Stomach (tissue), 19 donors: ENCODE measurements at places on chromosomes 2 and 18. TPM values are rescaled to one million over a fixed set of nuclear protein-coding genes. Genes with fewer than 3 reads are reported as not detected.

- no peaks in the 10 kb centered on the region for H3K27me3 ChIP-seq
- no peak overlapping the region for H3K27ac ChIP-seq
- H3K36me3 ChIP-seq = no peaks in the 10 kb centered on the region
- peaks cover 15% of the 10 kb centered on the region for H3K4me1 ChIP-seq
- peak; percentile 17 for DNase-seq
Observed at GRCh38 chr2:24930768-24931167, 10.7 kb upstream of the ADCY3 start.

DNA sequence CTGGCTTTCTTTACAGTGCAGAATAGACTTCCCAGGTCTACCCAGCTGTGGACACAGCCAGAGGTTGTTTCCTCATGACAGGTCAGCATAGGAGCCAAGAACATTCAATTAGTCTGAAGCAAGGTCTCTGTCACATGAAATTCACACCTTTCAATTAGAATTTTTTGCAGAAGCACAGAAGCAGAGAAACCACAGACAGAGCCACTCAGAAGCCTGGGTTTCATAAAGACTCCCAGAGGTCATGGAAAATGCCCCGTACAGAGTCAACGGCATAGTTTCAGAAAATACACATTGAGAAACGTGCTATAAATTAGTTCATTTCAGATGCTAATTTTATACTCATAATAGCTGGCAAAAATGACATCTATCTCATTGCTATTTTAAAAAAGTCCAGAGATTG is 87.0 kb upstream of the TMEM200C start:
- H3K4me3 ChIP-seq = no peak overlapping the region
- H3K4me1 ChIP-seq = no peaks in the 10 kb centered on the region
- DNase-seq = no peak
- H3K27ac ChIP-seq = no peak overlapping the region
- no peaks in the 10 kb centered on the region for H3K27me3 ChIP-seq

DNA sequence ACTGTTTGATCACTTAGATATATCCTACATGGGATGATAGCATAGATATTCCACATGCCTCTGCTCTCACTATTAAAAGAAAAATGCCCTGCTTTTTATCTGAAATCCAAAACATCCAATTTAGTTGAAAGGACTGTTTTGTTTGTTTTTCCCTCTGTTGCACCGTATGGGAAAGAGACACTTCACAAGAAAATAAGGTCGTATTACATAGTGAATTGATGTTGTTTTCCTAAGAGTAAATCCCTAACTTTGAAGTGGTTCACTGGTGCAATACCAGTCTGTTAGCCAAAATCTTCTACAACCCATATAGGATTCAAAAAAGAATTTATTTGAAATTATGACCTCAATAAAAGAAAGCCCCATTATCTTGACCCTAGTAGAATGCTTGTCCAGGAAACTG is 18.1 kb downstream of the TGFA start:
- no peak for DNase-seq
- H3K27ac ChIP-seq = no peak overlapping the region
- H3K4me3 ChIP-seq = no peak overlapping the region
- no peaks in the 10 kb centered on the region for H3K27me3 ChIP-seq

DNA sequence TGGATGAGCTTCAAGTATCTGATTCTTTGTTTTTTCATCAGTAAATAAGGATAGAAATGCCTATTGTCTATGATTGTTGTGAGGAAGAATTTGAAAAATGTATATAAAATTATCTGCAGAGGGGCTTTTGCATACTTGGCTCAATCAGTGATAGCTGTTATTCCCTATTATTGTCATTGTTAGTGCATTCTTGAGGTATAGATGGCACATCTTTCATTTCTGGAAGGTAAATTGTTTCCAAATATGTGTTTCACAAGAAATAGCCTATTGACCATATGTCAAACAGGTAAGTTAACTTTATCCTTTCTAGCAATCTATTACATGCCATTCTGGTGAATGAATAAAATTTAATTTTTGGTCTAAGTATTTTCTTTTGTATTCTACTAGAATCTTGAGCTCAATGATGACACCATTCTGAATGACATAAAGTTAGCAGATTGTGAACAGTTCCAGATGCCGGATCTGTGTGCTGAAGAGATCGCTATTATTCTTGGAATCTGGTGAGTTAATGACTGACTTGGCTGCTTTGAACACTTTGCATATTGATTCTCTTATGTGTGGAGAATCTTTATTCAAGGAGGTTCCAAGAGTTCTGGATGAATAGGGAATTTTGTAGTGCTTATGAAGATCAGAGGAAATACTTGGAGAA is 44.2 kb downstream of the TTC27 start:
- no peaks in the 10 kb centered on the region for H3K4me1 ChIP-seq
- H3K27me3 ChIP-seq = no peaks in the 10 kb centered on the region
- H3K4me3 ChIP-seq = no peak overlapping the region
- H3K27ac ChIP-seq = no peak overlapping the region
- no peak for DNase-seq

DNA sequence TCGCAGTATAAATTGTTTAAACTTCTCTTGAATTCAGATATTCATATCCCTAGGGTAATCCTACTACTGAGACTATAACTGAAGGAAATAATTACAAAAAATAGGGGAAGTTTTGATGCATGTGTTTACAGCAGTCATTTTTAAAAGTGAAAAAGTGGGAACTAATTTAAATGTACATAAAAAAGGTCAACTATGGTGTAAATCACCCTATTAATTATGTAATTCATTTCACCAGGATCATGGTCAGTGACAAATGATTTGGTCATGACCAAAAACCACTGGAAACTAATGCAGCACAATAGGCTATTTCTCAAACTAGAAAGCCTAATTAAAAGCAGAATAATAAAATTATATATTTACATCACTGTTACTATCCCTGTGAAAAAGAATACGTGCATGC is 5.0 kb upstream of the CNGA3 start:
- H3K27ac ChIP-seq = no peak overlapping the region
- DNase-seq = no peak
- H3K4me1 ChIP-seq = peaks cover under 1% of the 10 kb centered on the region
- H3K4me3 ChIP-seq = no peak overlapping the region
- peaks cover 21% of the 10 kb centered on the region for H3K27me3 ChIP-seq

GRCh38 chr2:205803500-205803899 is 121.2 kb downstream of the NRP2 start:
- H3K4me1 ChIP-seq = peaks cover 34% of the 10 kb centered on the region
- H3K36me3 ChIP-seq = no peaks in the 10 kb centered on the region
- H3K27me3 ChIP-seq = no peaks in the 10 kb centered on the region
- H3K27ac ChIP-seq = no peak overlapping the region
- no peak for DNase-seq
- H3K4me3 ChIP-seq = no peak overlapping the region

DNA sequence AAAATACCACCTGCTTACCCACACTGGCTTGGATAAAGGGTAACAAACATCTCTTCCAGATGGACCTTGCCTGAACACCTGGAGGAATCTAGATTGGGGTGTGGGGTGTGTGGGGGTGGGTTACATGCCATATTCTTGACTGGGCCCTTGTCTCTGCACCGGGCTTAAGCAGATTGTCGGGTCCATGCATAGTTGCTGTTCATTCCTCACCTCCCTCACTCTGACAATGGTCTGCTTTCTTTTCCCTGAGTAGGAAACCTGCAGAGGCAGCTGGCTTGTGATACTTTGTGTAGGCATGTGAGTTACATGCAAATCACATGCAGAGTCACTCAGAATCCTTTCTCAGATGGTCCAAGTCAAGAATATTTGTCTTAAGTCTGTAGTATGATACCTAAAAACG is 112.8 kb upstream of the GLS start:
- no peaks in the 10 kb centered on the region for H3K27me3 ChIP-seq
- H3K27ac ChIP-seq = no peak overlapping the region
- H3K4me1 ChIP-seq = no peaks in the 10 kb centered on the region
- no peaks in the 10 kb centered on the region for H3K36me3 ChIP-seq
- no peak overlapping the region for H3K4me3 ChIP-seq
- no peak for DNase-seq

GRCh38 chr2:96205888-96206287 is 2.7 kb downstream of the STARD7 start:
- peaks cover 60% of the 10 kb centered on the region for H3K4me1 ChIP-seq
- H3K4me3 ChIP-seq = peak overlapping the region; percentile 16
- no peaks in the 10 kb centered on the region for H3K36me3 ChIP-seq
- H3K27ac ChIP-seq = no peak overlapping the region
- no peak for DNase-seq

DNA sequence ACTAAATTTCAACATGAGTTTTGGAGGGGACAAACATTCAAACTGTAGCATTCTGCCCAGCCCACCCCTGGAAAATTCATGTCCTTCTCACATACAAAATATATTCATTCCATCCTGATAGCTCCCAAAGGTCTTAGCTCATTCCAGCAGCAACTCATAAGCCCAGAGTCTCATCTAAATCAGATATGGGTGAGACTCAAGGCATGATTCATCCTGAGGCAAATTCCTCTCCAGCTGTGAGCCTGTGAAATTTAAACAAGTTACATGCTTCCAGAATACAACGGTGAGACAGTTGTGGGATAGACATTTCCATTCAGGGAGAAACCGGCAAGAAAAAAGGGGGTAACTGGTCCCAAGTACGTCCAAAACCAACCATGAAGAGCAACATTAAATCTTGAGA is 43.5 kb upstream of the FAHD2A start:
- H3K36me3 ChIP-seq = no peaks in the 10 kb centered on the region
- no peaks in the 10 kb centered on the region for H3K27me3 ChIP-seq
- H3K4me3 ChIP-seq = no peak overlapping the region
- DNase-seq = no peak

- DNase-seq = no peak
- no peak overlapping the region for H3K27ac ChIP-seq
- no peaks in the 10 kb centered on the region for H3K27me3 ChIP-seq
- H3K4me3 ChIP-seq = no peak overlapping the region
- H3K36me3 ChIP-seq = no peaks in the 10 kb centered on the region
Observed at GRCh38 chr2:149225446-149225845, 104.9 kb upstream of the LYPD6 start.

Gene PASK
- total RNA-seq = 31.7 TPM

DNA sequence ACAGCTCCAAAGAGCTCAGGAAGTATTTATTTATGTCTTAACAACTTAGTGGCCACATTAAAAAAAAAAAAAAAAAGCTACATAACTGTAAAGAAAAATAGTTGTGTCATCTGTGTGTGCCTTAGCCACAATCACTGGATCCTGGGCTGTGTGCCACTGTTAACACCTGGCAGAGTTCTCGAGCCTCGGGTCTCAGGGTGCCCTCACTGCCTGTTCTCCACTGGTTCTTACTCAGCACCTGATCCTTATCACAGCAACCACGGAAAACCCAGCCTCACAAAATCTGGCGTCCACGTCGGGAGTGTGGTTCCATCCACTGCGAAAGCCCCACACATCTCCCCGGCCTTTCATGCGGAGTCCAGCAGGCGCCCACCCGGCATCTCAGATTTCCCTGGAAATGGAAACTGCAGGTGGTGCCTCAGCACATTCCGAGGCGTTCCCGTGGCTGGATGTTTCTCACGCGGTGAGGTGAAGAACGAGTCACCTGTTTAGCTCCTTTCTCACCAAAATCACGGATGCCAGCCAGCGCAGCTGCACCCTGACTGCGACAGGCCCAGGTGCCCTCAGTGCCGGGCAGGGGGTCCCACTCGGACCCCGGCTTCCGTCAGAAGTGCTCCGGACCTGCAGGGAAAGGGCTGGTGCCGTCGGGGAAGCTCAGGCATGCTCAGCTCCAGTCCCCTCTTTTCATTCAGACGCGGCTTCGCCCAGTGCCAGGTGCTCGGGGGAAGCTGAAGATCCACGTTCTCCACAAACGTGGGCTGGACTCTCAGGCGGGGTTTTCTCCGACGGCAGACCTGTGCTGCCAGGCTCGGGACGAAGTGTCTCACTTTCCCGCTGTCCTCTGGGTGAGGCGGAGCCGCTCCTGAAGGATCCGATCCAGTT is 198.7 kb upstream of the SALL3 start:
- H3K4me3 ChIP-seq = no peak overlapping the region
- H3K36me3 ChIP-seq = no peaks in the 10 kb centered on the region
- DNase-seq = no peak
- no peak overlapping the region for H3K27ac ChIP-seq
- H3K27me3 ChIP-seq = no peaks in the 10 kb centered on the region
- H3K4me1 ChIP-seq = no peaks in the 10 kb centered on the region

Gene AQP12B
- 0.89 TPM for total RNA-seq
